ENCODE measurements at places on chromosomes 11 and 22. TPM values are rescaled to one million over a fixed set of nuclear protein-coding genes. Genes with fewer than 3 reads are reported as not detected.

DNA sequence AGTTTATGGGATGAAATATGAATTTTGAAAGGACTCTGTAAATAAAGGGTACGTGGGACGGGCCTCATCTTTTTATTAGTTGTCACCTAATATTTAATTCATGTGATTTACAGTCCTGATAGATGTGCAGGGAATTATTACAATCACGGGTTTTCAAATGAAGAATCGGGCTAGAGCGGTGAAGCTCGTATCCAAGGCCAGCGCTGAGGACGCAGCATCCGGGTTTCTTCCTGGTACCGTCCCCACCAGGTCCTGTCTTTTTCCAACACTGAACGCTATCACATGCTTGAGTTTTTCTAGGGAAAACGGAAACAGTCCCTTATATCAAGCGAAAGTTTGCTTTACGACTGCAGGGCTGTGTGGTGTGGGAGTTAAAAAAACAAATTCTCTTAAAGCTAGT lies 787 bp downstream of the SMDT1 start:
- peak; percentile 53 for DNase-seq

DNA sequence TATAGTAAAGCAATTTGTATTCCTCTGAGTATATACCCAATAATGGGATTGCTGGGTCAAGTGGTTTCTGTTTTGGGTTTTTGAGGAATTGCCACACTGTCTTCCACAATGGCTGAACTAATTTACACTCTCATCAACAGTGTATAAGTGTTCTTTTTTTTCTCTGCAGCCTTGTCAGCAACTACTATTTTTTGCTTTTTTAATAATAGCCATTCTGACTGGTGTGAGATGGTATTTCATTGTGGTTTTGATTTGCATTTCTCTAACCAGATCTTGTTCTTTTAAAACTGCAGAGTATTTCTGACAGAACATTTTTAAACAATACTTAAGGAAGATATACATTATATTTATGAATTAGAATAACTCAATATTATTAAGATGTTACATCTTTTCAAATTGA lies 1140.5 kb upstream of the CNTN5 start:
- DNase-seq = no peak

- DNase-seq = no peak
These were observed 44.0 kb downstream of the KIAA1671 start for GRCh38 chr22:24996420-24996952.

GRCh38 chr11:89405629-89406028 lies 85.5 kb downstream of the NOX4 start:
- DNase-seq = no peak

DNA sequence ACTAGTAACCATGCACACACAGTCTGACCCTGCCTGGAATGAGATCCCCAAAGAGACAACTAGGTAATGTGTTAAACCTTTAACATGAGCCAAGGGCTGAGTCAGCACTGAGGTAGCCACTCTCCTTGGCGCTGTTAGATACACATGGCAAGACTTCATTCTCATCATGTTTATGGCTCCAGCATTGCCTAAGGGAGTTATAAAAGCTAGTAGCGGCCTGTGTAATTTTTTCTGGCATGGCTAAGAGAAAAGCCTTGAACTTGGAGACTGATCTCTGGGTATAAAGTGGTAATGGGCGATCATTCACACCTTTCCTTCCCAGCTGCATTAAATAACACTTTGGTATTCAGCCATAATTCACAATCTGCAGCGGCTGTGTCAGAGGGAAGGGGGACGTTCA lies 779.7 kb upstream of the LRRC4C start:
- no peak for DNase-seq

Gene MTFP1
- total RNA-seq = 7.3 TPM

Gene HPS4
- 18.1 TPM for total RNA-seq

DNA sequence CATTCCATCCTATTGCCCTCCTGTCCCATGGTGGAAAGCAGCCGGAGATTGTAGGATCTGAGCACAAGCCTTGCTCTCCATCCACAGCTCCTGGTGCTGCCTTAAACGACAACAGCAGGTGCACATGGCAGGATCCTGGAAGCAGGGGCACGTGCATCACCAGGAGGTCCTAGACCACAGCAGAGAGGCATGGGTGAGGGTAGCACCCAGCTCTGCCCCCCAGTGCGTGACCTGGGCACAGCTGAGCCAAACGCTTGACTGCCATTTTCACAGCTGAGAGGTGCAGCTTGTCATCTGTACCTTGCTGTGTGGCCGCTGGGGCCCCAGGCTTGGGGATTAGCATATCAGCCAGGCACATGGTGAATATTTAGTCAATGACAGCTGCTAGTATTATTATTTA lies 92.7 kb downstream of the NTM start:
- no peak for DNase-seq

DNA sequence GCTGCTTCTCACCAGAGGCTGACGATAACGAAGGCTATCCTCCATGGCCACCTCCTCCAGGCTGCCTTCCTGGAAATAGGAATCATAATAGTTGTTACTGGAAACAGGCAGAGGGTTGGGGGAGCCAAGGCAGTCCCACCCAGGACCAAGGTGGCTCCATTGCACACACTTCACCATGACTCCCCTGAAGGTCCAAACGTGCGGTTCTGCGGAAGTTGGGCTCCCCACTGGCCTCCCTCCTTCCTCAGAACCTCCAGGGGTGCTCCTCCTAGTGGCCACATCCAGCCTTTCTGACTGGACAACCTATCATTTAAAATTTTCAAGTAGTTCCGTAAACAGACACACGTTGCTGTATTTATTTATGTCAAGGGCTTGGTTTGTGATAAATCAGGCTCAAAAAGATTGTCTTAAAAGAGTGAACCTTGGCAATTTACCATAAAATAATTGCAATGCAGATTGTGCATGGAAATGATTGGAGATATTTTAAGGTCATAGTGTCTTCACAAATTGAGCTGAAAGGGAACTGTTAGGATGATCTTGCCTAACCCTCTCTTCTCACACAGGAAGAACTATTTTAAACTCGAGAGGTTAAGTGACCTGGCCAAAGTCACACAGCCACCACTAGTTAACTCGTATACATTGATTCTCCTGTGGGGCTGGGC lies 1.4 kb upstream of the TCN2 start:
- peak; percentile 25 for DNase-seq

GRCh38 chr11:6152126-6152525 lies 18.0 kb downstream of the OR52B2 start:
- DNase-seq = no peak

- no peak for DNase-seq
These were observed 56.8 kb downstream of the LDLRAD3 start for GRCh38 chr11:36000616-36001190.

DNA sequence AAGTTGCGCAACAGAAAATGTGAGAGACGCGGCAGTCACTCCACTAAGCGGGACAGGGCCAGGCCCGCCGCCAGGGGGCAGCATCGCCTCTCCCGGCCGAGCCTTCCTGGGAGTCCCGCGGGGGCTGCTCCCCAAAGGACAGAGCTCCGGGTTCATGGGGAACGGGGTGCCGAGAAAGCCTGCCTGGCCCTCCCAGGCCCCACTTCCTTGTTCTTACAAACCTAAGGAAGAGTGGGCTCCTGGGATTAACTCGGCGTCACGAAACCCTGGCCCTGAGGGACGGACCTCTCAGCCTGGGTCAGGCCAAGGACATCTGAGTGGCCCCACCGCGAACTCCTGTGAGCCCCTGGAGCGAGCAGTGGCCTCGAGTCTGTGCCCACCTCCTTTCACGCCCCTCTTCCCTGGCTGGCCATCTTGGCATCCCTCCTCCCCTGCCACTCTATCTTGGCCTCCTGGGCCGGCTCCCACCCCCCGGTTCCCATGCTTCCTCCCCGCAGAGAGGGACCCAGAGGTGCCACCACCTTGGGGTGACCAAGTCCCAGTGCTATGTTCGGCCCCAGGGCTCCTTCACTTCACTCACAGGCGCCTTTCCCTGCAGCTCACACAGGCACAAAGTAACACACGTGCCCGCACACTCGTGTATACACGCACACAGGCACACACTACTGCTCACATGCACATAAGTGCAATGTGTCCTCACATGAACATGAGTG lies 99.9 kb upstream of the FGF3 start:
- DNase-seq = peak; percentile 57

Gene OAF
- 10.8 TPM for total RNA-seq

Gene TMEM25
- 14.0 TPM for total RNA-seq

GRCh38 chr11:93846411-93846810 lies 4.0 kb downstream of the VSTM5 start:
- peak; percentile 64 for DNase-seq

DNA sequence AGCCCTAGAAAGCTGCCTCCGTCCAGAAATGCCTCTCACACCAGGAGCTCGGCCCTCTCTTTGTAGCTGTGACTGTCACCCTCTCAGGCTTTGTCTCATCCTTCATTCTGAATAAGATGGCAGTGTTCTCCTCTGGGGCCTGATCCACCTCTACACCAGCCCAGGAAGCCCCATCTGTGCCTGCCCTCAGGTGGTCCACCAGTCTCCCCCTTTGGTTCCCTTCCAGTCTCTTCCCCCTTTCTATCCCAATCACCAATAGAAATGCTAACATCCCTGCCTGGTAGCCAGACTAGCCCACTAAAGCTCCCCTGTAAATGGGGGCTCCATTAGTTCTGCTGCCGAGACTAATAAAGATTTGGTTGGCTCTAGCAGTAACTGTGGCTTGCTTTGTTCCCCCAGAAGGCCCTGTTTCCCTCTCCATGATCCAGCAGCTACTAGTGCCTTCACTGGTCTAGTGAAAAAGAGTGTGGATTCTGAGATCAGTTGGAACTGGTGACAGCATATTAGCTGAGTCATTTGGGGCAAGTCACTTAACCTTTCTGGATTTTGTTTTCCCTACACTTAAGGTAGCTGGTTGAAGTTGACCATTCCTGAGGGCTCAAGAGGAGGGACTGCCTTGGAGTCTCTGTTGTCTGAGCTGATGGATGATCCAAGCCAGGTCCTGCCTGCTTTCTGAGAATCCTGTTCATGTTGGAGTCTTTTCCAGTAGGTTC lies 16.2 kb downstream of the PLEKHB1 start:
- DNase-seq = peak; percentile 47

Gene OR51E2
- 0.72 TPM for total RNA-seq

DNA sequence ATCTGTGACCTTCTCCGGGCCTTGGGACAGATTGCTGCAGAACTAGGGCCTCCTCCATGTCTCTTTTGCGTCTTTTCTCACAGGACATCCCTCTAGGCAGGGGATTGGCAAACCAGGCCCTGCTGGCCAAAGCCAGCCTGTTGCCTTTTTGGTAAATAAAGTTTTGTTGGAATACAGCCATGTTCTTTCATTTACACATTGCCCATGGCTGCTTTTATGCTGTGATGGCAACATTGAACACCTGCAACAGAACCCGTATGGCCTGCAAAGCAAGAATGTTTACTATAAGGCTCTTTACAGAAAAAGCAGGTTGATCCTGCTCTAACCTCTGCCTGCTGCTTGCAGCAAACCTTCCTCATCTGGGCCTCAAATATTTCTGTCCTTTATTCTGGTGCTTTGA lies 56.8 kb upstream of the B3GAT1 start:
- no peak for DNase-seq

GRCh38 chr11:117816151-117816741 lies 8.3 kb downstream of the FXYD2 start:
- DNase-seq = peak; percentile 30

Data from IMR-90 (cell line).